ENCODE measurements at places on chromosomes 2 and 18.

GRCh38 chr2:63700271-63700670, 111.5 kb downstream of the MDH1 start:
- no peak for DNase-seq

- no peak for DNase-seq
Measured at GRCh38 chr2:15923597-15923996, 16.8 kb upstream of the MYCN start.

GRCh38 chr18:74571895-74572680, 25.6 kb upstream of the ZNF407 start:
- no peak for DNase-seq

GRCh38 chr2:37797081-37797480, 125.6 kb upstream of the CDC42EP3 start:
- no peak for DNase-seq

- no peak for DNase-seq
Measured at GRCh38 chr18:79366177-79367094, 29.3 kb upstream of the NFATC1 start.

- DNase-seq = no peak
Measured at GRCh38 chr2:790081-790480, 112.9 kb upstream of the TMEM18 start.

DNA sequence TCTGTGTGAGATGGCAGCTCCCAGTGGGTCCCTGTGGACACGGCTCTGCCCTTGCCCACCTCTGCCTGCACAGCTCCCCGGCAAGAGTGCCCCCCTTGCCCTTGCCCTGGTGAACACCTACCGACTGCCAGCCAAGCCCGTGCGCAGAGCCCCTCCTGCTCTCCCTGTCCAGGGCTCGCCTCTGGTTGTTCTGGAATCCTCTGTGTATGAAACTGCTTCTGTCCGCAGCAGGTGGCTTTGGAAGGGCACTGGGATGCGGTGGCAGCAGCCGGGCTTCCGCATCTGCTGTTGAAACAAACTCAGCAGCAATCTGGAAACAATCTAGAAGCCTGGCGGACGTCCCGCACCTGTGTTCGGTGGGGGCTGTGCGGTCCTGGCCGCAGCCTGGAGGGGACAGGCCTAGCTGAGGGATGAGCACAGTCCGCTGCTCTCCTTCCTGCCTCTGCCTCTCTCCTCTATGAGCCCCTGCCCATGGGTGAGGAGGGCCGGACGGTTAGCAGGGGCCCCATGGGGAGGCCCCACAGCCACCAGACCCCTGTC, 34.0 kb upstream of the KLF11 start:
- no peak for DNase-seq

GRCh38 chr2:46816151-46816845, 99.3 kb downstream of the MCFD2 start:
- no peak for DNase-seq

GRCh38 chr2:216657086-216657855, 24.1 kb downstream of the IGFBP2 start:
- DNase-seq = no peak

DNA sequence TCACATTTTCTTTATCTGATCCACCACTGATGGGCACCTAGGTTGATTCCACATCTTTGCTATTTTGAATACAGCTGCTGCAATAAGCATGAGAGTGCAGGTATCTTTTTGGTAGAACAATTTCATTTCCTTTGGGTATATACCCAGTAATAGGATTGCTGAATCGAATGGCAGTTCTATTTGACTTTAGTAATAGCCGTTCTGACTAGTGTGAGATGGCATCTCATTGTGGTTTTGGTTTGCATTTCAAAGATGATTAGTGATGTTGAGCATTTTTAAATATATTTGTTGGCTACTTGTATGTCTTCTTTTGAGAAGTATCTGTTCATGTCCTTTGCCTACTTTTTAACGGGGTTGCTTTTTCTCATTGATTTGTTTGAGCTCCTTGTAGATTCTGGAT, 72.3 kb downstream of the CCDC138 start:
- DNase-seq = no peak

DNA sequence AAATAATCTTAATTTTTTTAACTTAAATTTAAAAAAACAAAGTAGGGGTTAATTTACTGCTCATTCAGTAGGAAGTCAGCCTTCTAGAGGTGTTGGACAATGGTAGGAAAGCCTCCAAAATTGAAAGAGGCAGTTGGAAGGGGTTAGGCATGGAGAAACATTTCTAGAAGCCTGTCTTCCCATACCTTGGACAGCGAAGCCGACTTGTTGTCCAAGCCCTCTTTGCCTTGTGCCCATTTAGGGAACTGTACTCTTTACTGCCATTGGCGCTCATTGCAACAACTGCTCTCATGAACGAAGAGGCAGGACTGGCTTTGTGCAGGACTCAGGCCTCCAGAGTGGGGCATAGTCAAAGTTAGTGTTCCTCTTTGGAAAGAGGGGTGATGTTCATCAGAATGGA, 333.3 kb downstream of the HRH4 start:
- no peak for DNase-seq

- no peak for DNase-seq
Measured at GRCh38 chr18:34223893-34224422, 755 bp downstream of the NOL4 start.
